ENCODE measurements at places on chromosomes 6 and 20. TPM values are rescaled to one million over a fixed set of nuclear protein-coding genes. Genes with fewer than 3 reads are reported as not detected.

Gene ANKRD66
- not detected for total RNA-seq

Gene TOX2
- not detected for total RNA-seq

Gene MOCS3
- total RNA-seq, result 6.3 TPM

Gene OOEP
- not detected for total RNA-seq

Gene OR2B6
- total RNA-seq, result not detected

Gene PDSS2
- 7.7 TPM for total RNA-seq

Gene KCNQ2
- 11.5 TPM for total RNA-seq

Gene IL17A
- total RNA-seq, result not detected

Gene EYA2
- 1.4 TPM for total RNA-seq

Gene BPIFB1
- total RNA-seq, result not detected

Gene ZGPAT
- total RNA-seq, result 25.5 TPM

Gene RIN2
- 22.8 TPM for total RNA-seq

DNA sequence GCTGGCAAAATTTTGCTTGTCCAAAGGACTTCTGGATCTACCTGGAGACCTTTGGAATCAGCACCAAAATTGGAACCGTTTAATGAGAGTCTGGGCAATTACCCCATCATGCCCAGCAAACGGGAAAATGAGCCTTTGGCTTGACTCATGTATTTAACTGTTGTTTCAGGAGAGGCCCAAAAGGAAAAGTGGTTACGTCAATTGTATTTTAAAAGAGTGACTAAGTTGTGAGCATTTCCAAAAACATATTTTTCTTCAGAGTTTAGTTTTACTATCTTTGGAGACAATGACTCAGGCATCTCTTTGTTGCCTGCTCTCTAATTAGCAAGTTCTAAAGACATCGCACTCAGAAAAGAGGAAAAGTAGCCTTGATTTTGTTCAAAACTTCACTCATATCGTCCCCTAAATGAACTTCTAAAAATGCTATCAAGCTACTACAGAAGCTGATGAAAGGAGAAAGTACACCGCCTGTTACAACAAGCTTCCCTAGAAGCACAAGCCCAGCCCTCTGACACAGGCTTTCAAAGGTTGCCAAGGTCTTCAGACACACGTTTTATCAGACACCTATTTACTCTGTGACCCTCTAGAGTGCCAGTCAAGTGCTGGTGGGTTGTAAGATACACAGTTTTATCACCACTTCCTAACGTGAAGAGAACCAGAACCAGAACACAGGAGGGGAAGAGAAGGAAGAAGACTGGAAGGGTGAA lies 146.2 kb downstream of the TBX18 start:
- peak; percentile 90 for DNase-seq

DNA sequence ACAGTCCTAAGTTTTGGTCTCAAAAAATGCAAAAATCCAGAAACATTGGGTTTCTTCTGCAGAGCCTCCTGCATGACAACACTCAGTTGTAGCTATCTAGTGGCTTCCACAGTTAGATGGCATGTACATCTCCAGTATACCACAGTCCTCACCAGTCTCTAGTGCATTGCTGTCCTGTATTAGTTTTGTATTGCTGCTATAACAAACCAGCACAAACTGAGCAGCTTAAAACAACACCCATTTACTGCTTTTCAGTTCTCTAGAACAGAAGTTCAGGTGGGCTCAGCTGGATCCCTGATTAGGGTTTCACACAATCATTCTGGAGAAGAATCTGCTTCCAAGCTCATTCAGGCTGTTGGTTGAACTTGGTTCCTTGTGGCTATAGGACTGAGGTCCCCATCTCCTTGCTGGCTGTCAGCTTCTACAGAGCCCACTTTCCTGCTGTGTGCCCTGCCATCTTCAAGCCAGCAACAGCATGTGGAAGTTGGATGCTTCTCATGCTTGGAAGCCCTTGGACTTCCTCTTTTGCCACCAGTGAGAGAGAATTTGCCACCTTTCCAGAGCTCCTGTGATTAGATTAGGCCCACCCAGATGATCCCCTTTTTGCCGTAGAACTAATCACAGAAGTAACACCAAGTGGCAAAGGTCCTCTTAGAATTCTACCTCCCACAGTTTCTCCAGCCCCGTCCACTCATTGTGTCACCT lies 48.9 kb upstream of the TBC1D7 start:
- no peak for DNase-seq

DNA sequence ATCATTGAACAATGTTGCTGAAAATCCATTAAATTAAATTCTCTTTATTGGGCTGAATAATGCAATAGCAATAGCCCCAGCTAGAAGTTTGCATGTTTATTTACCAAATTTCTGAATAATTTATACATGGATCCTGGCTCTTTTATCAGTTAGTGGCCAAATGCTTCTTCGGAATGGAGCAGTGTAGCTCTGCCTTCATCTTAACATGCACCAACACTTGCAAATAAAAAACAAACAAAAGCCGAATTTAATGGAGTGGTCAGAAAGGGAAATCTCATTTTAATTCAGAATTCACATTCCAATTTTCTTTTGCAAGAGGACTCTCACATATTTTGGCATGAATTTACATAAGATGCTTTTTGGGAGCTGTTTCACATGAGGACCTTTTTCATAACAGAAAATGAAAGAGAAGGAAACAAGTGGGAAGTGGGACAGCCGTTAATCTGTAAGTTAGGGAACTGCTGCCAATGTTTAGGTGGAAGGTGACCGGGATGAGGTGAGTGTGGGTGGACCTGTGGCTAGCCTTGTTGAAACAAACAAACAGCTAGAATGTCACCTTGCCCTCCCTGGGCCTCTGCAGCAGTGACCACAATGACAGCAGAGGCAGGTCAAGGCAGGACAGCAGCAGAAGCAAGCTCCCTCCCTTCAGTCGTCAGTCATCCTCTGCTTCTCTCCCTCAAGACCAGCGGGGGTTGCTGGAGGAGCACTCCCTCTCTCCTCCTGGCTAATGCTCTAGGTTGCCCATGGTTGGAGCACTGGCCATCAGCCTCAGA lies 73.2 kb downstream of the INSM1 start:
- DNase-seq, result no peak

DNA sequence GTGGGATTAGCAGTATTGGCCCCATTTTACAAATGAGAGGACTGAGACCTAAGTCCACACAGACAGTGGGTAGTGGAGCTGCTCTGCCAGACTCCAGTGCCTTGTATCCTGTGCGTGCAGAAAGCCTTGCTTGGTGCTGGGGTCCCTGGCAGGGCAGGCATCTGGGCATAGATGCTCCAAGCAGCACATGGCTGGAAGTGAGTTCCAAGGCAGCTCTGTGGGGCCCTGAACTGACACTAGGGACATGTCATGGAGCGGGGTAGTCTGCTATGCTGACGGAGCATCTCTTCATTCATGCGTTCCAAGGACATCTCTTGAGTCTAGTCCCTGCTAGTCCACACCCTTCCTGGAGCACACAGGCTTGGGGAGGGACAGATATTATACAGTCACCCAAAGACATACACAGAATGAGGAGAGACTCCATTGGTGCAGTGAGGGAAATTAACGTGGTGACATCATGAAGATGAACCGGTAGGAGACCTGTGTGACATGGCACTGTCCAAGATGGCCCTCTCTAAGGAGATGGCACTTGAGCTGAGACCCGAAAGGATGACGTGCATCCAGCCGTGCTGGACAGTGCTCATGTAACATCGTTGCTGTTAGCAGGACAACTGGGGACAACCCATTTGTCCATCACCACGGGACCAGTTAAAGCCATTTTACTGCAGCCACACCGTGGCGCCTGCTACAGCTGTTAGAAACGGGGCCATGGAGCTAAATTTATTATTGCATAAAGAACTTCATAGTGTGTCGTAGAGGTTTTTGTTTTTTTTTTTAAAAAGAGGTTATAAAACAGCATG lies 65.1 kb downstream of the DLGAP4 start:
- no peak for DNase-seq

- peak; percentile 45 for DNase-seq
These were observed at the start of gene FAM184A for GRCh38 chr6:119078376-119079282. TSS of gene FAM184A (minus strand) at chr6:119078664. CDS start at chr6:119078299, 365 bp downstream.

- DNase-seq, result no peak
These were observed 71.0 kb downstream of the TRAM2 start for GRCh38 chr6:52505726-52506409.

- DNase-seq, result peak; percentile 58
These were observed 90.2 kb upstream of the TOX2 start for GRCh38 chr20:43824309-43825050.

- DNase-seq, result no peak
These were observed 37.1 kb downstream of the RIPOR2 start for GRCh38 chr6:24898676-24899075.

DNA sequence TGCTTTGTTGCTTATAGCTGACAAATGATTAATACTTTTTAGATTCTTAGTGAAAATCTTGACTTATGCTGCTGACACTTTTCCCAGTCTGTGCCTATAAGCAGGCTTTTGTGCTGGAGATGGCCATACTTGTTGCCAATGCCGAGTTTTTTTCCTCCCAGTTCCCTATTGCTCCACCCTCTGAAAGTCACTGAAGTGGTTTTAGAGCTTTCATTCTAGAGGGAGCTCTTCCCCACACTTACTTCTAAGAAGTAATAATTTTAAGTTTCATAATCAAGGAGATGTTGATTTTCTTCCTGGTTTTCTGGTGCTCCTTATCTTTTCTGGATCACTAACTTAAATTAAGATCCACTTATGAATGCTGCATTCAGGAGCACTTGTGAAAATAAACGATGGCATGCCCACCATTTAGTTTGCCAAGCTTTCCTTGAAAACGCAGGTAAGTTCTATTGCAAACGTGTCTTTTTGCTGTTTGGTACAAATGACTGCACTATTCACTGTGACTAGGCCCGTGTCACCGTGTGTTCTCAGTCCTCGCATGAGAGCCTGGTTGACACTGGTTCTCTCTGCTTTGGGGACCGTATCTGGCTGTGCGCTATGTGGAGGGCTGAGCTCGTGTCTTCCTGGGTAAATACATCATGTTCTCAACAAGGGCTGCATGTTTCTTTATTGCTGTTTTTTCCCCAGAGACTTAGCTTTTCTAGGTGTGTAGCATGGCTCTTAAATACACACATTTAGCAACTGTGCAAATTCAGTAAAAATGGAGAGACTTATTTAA lies 50.2 kb downstream of the GFRA4 start:
- no peak for DNase-seq

DNA sequence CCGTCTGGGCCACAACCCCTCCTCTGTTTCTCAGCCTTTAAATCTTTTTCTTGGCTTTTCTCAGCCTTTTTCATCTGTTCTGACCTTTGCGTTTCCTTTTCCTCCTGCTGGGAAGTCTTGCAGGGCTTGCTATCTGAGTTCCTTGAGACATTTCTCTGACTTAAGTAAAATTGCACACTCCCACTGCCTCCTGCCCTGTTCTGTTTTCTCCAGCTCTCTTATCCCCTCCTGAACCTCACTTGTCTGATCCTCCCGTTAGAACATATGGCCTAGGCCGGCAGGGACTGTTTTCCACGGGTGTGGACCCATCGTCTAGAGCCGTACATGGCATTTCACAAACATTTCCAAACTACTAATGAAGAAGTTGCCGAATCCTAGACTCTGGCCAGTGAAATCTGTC lies 63.0 kb downstream of the ARID1B start:
- DNase-seq, result no peak

- DNase-seq, result no peak
These were observed 14.2 kb downstream of the EEF1E1 start for GRCh38 chr6:8087870-8088754.

- DNase-seq, result no peak
These were observed 414.0 kb downstream of the MAFB start for GRCh38 chr20:40274912-40275533.

DNA sequence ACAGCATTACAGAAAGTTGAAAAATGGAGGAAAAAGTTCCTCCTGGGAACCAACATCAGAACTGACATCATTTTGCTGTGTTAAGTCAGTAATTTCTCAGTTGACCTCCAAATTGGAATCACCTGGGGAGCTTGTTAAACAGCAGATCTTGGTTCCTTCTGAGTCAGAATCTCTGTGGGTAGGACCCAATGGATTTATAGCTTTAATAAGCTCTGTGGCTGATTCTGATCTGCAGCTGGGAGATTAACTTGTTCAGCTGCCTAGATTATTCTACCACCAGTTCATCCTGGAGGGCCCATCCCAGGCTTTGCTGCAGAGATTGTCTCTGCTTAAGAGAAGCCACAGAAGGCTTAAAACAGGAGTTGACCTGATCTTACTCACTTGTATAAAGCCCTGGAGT lies 90.7 kb upstream of the POPDC3 start:
- no peak for DNase-seq

- no peak for DNase-seq
These were observed 87.8 kb downstream of the RFPL4B start for GRCh38 chr6:112434896-112435435.

GRCh38 chr20:52446421-52447224 lies 255.0 kb upstream of the ZFP64 start:
- peak; percentile 84 for DNase-seq

DNA sequence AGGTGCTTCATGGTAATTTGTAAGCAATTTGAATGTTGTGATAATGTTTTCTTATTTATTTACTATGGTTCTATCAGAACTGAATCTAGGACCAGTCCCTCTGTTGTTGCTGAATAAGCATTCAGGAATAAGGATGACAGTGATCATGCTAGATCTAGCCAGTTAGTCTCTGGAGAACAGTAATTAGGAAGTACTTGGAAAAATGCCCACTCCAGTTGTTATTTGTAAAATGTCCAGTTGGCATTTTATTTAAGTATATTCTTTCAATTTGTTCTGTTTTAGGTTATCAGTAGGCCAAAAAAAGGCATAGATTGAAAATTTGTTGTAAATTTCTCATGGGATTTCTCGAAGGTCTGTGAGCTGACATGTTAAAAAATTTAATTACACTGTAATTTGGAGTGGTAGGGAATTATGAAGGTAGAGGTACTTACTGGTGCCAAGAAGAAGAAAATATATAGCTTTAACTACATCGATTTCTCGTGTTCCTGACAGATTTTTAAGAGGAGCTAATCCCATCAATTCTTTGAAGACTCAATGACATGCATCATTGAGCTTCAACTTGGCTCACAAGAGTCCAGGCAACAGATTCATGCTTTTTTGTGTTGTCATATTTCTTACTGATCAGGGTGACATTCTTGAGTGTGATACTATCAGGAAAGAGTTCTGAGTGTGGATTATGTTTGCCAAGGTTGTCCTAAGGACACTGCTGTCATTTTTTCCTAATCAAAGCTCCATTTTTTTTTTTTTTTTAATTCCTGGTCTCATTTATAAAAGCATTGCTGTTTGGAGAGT lies 177.3 kb downstream of the CARMIL1 start:
- DNase-seq, result no peak

GRCh38 chr6:148573922-148574321 lies 172.9 kb upstream of the UST start:
- no peak for DNase-seq

- no peak for DNase-seq
These were observed 10.8 kb upstream of the MICAL1 start for GRCh38 chr6:109466212-109466923.

GRCh38 chr6:142803032-142803431 lies 141.9 kb downstream of the HIVEP2 start:
- DNase-seq, result no peak

- peak; percentile 83 for DNase-seq
These were observed 2.2 kb downstream of the BRD2 start for GRCh38 chr6:32970413-32971241.

All from astrocyte (in vitro differentiated cells and primary cell).